ENCODE measurements at places on chromosomes 6 and 20. TPM values are rescaled to one million over a fixed set of nuclear protein-coding genes. Genes with fewer than 3 reads are reported as not detected.

Gene PHF3
- total RNA-seq, result 17.1 TPM

Gene SCRT2
- not detected for total RNA-seq

Gene FAM83C
- total RNA-seq, result not detected

Gene ZNF334
- total RNA-seq, result 0.54 TPM

Gene EFCAB8
- total RNA-seq, result not detected

Gene PRICKLE4
- total RNA-seq, result 1.3 TPM

Gene SPINT3
- not detected for total RNA-seq

Gene POU3F2
- total RNA-seq, result not detected

Gene LY6G6C
- not detected for total RNA-seq

Gene FUCA2
- total RNA-seq, result 87.6 TPM

Gene MCCD1
- total RNA-seq, result not detected

Gene HLA-G
- total RNA-seq, result not detected

Gene PRND
- total RNA-seq, result not detected

Gene LAMA2
- 0.59 TPM for total RNA-seq

Gene TNF
- total RNA-seq, result 0.20 TPM

Gene BMP2
- 37.5 TPM for total RNA-seq

Gene DSP
- total RNA-seq, result 4.6 TPM

Gene PTK6
- not detected for total RNA-seq

Gene KCNB1
- not detected for total RNA-seq

Gene TMEM244
- total RNA-seq, result not detected

Gene GHRH
- not detected for total RNA-seq

Gene SIRT5
- 7.5 TPM for total RNA-seq

Gene DUSP22
- 29.6 TPM for total RNA-seq

Gene TCF19
- 50.2 TPM for total RNA-seq

Gene OR12D3
- not detected for total RNA-seq

Gene CDSN
- not detected for total RNA-seq

Gene TREML1
- not detected for total RNA-seq

Gene MTO1
- 31.2 TPM for total RNA-seq

Gene BMP6
- 85.9 TPM for total RNA-seq

Gene ARMC12
- total RNA-seq, result not detected

Gene NR2E1
- total RNA-seq, result not detected

Gene F13A1
- total RNA-seq, result not detected

Gene CYP39A1
- 0.20 TPM for total RNA-seq

Gene COL10A1
- total RNA-seq, result not detected

Gene GLP1R
- not detected for total RNA-seq

Gene TNFAIP3
- total RNA-seq, result 7.6 TPM

Gene TAP2
- total RNA-seq, result 31.0 TPM

Gene ACOT13
- 15.6 TPM for total RNA-seq

Gene RBM24
- 4.4 TPM for total RNA-seq

Gene SLC44A4
- total RNA-seq, result 0.33 TPM

Gene MYCT1
- total RNA-seq, result 122 TPM

Gene PKHD1
- not detected for total RNA-seq

Gene NINL
- 7.9 TPM for total RNA-seq

Gene SIRPD
- total RNA-seq, result not detected

Gene DOK5
- 0.67 TPM for total RNA-seq

Gene ITPR3
- 94.1 TPM for total RNA-seq

Gene C20orf141
- not detected for total RNA-seq

Gene TINAG
- not detected for total RNA-seq

Gene FERMT1
- 4.0 TPM for total RNA-seq

Gene MAP3K7
- 13.5 TPM for total RNA-seq
